NCI-H345 (cell line): ENCODE measurements at places on chromosomes 3 and 15.

- DNase-seq: no peak
Observed at GRCh38 chr3:195755391-195755790, 34.6 kb downstream of the MUC20 start.

- DNase-seq: no peak
Observed at GRCh38 chr15:40282869-40283614, at the start of gene ANKRD63. TSS of gene ANKRD63 (minus strand) at chr15:40283064. CDS start at chr15:40282586, 478 bp downstream.

DNA sequence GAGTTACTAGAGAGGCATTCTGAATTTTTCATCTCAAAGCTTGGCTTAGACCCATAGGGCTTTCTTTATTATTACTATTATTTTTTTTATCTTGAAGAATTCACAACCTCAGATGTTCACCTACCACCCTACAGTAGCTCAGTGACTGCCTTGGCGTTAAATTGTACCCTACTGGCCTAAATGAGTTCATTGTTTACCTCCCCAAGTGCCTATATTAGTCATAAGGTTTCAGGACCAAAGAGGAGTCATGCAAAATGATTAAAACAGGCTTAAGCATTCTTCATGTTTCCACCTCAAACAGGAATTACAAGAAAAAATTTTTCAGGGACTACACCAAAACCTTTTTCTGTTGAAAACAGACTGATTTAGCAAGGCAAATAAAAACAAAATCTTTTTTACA lies 751.5 kb downstream of the SQOR start:
- DNase-seq: no peak

DNA sequence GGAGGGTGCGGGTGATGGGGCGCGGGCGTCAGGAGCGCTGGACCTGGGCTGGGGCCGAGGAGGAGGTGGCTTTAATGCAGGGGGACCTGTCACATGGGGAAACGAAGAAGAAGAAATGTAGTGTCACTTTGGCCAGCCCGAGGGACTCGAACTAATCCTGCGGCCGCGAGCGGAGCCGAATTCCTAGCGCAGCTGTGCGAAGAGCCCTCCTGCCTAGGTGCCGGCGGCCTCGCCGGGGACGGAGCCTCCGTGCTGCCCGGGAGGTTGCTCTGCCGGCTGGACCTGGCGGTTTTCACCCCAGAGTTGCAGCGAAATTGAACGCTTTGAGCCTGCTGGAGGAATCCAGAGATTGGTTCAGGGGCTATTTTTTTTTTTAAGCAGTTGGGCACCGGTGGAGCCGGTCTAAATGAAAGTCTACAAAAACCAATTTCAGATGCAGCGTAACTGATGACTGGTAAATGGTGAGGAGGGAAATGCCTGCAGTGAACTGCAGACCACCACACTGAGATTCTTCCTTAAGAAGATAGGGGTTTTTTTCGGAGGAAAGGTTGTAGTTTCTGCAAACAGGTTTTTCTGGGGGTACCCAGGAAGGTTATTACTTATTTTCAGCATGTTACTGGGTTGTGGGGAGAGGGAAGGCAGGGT lies 662 bp downstream of the TMEM108 start:
- peak; percentile 13 for DNase-seq

DNA sequence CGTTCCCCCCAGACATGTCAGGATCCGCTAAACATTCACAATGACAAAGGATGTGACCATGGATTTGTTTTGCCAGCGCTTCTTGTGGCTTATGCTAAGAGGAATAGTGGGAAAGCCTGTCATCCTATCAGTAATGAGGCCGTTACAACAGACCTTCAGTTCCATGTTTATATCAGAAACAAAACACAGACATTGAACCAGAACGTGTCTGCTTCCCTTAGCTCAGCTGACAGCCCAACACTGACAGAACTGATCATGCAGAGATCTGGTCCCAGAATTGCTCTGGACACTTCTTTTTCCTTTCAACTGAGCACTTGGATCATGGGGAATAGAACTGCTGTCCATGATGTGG lies 58.3 kb upstream of the MYZAP start:
- DNase-seq: no peak

GRCh38 chr3:106810300-106810875 lies 566.9 kb upstream of the CCDC54 start:
- no peak for DNase-seq

DNA sequence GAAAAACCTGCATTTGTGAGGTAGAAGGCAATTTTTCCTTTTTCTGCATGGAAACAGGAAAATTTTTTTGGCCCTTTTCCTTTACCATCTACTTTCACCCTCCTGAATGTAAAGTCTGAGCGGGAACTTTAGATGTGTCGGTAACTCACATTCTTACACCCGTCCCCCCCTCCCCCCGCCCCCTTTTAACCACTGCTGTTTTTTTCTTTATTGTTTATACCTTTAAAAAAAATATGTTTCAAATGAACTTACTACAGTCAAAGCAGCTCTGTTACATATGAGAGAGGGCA lies 487 bp upstream of the HES1 start:
- DNase-seq: peak; percentile 40

GRCh38 chr3:156160647-156161046 lies 40.3 kb downstream of the KCNAB1 start:
- no peak for DNase-seq

- no peak for DNase-seq
Observed at GRCh38 chr15:57425842-57426241, 49.5 kb downstream of the CGNL1 start.

- DNase-seq: no peak
Observed at GRCh38 chr3:57555306-57555705, 768 bp upstream of the PDE12 start.

DNA sequence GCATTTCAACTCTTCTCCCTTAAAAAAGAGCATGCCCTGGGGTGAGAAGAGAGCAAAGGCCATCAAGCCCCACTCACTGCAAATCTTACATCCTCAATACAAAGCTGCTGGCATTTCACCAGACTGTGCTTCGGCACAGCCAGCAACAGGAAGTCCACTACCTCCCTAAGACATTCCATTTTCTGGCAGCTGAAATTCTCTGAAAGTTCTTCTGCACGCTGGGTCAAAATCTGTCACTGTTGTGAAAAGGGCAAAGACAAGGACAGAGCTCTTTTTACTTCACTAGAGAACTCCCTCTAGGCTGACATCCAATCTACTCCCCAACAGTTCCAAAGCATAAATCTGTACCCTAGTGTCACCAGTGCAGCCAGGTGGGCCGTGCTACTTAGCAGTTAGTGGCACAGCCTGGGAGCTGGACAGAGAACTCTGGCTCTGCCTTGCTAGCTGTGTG lies 6.3 kb downstream of the MTMR10 start:
- DNase-seq: no peak

DNA sequence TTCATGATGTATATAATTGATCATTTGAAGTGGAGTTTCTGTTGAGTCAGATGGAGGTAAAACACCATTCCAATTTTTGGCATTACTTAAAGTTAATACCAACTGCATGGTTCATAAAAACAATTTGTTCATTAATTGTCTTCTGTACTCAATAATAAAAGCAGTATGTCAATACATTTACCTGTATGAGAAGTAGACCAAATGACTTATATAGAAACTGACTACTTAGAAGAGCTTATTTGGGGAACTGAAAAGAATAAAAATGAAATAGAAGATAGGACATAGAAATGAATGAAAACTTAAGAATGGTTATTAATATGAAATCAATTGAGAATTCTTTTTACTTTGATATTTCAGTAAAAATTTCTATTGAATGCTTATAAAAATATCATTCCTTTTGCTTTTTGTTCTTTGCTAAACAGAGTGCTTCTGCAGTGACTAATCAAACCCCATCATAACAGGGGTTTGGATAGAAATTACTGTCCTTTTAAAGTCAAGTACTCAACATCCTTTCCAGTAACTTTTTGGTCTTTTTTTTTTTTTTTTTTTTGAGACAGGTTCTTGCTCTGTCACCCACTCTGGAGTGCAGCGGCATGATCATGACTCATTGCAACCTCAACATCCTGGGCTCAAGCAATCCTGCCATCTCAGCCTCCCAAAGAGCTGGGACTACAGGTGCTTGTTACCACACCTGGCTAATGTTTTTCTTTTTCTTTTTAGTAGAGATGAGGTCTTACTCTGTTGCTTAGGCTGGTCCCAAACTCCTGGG lies 6.5 kb upstream of the CRYBG3 start:
- DNase-seq: no peak

GRCh38 chr15:69478259-69478781 lies 25.7 kb downstream of the RPLP1 start:
- peak; percentile 68 for DNase-seq

GRCh38 chr3:145704020-145704419 lies 457.0 kb downstream of the PLOD2 start:
- DNase-seq: no peak

GRCh38 chr3:108133858-108134554 lies 43.2 kb upstream of the CD47 start:
- no peak for DNase-seq

DNA sequence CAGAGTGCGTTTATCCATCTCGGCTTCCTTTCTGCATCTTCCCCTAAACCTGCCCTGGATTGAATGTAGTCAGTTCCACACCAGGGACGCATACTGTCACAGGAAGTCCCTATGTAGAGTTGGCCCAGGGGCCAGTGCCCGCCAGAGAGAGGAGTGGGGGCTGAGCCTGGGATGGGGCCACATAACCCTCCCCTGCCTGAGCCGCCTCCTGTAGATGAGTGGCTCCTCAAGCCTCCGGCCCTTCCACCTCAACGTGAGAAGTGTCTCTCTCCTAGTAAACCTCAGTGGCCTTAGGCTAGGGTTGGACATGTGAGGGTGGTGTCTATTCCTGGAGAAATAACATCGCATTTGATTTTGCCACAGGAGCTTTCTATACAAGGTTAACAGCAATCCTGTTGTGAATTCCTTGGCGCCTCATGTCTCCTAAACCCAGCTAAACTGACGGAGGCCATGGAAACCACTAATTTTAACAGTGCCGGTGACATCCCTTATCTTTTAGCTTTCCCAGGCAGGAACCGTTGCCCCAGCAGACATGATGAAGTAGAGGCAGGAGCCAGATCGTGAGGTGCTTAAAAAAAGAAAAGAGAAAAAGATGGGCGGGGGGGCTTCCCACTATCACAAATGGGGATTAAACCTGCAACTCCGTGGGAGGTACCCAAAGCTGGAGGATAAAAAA lies 171.1 kb downstream of the CHDH start:
- no peak for DNase-seq

GRCh38 chr3:30500666-30501399 lies 105.6 kb upstream of the TGFBR2 start:
- DNase-seq: no peak

- DNase-seq: no peak
Observed at GRCh38 chr15:86505951-86506350, 426.3 kb downstream of the AGBL1 start.

DNA sequence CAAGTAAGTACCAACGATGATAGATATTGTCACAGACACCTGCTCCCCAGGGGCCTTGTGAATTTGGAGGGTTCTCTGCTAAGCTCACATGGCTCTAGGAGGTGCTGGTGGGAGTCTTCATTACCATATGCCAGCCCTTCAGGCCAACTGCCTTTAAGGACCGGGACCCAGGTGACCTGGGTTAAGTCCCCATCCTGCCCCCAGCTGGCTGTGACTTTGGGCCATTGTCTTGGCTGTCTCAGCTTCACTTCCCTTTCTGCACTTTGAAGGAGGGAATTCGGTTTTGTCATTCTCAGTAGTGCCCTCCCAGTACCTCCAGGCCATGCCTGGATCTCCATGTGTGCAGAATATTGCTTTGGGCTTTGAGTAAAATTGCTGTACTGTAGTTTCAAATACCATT lies 72.8 kb upstream of the ACAD9 start:
- no peak for DNase-seq

DNA sequence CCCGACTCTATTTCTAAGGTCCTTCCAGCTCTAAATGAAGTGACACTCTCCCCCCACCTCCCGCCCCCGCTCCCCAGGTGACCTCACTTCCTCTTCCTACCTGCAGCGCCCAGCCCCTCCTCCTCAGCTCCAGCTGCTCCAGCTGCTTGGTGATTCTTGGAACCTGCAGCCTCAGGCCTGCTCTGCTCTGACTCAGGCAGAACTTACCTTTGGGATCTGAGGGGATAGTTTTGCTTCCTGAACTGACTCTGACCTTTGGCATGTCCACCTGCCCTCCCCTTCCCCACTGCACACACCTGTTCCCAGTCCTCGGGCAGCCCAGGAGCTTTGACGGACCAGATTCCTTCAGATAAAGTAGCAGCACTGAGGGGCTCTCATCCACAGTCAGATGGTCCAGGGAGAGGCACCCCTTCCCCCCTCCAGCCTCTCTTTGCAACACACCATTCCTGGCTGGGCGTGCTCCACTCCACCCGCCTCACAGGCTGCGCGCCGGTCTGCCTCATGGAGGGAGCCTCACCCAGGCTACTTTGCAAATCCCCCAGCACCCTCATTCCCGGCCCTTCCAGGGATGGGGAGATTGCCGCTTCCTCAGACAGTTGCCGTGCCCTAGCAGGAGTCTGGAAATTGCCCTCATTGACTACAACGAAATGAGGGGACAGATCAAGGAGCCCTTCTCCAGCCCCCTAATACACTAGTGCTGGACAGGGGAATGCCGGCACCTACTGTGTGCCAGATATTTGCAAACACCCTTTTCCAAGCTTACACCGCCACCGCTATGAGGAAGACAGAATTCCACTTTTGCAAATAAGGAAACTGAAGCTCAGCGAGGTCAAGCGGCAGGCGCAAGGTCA lies 692 bp upstream of the C15orf39 start:
- DNase-seq: peak; percentile 56

- no peak for DNase-seq
Observed at GRCh38 chr3:100103558-100104441, 10.5 kb downstream of the FILIP1L start.

- DNase-seq: no peak
Observed at GRCh38 chr3:71881041-71881440, 96.1 kb upstream of the PROK2 start.

- no peak for DNase-seq
Observed at GRCh38 chr3:12379640-12380429, 91.0 kb downstream of the PPARG start.

DNA sequence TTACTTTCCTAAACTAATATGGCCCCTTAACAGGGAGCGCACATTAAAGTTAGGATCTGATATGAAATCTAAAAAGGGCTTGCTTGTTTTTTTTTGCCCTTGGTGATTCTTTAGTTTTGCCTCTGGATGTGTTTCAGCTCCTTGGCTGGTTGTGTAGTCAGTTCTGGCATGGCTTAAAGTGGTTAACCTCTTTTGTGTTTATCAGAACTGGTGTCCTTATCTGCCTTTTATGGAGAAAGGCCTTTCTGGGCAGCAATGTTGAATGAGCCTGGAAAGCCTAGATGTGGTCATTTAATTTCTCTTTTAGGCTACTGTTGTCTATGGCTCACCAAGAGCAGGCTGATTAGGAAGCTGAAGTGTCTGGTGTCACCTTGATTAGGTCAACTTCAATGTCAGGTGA lies 254.5 kb upstream of the ROPN1 start:
- no peak for DNase-seq
